Hematopoietic multipotent progenitor cell treated with erythropoietin and hydrocortisone succinate and interleukin-3 and kit ligand, for 17 days (in vitro differentiated cells): ENCODE measurements at places on chromosomes 13 and 19.

GRCh38 chr13:99342723-99343315 is 35.6 kb upstream of the GPR183 start:
- no peak for DNase-seq

GRCh38 chr19:2187159-2187558 is 23.4 kb downstream of the DOT1L start:
- no peak for DNase-seq

- no peak for DNase-seq
These were observed 34.0 kb downstream of the LRCH1 start for GRCh38 chr13:46586751-46587514.

GRCh38 chr13:81393721-81394120 is 1052.8 kb upstream of the SPRY2 start:
- DNase-seq: no peak

GRCh38 chr19:2150794-2151338 is 500 bp downstream of the AP3D1 start:
- DNase-seq: peak; percentile 47

GRCh38 chr13:69168436-69168835 is 939.2 kb upstream of the ATXN8OS start:
- no peak for DNase-seq

GRCh38 chr19:2270157-2270422 is 11.9 kb downstream of the PEAK3 start:
- DNase-seq: peak; percentile 71

- no peak for DNase-seq
These were observed 1.3 kb downstream of the FLT3LG start for GRCh38 chr19:49475191-49475917.

DNA sequence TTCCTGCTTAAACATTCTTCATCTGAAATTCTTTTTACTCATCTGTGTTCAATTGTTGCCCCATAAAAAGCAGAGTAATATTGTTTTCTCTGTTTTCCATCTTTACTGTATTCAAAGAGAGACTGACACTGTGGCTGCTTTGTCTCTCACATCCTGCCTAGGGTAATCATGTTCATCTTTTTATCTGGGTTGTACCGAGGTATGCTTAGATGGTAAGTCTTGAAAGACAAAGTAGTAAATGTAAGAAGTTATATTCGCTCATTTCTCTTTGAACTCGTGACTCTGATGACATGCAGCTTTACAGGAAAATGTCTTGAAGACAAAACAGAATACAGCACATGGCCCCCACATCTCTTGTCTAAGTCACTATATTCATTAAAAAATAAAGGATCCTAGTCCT is 20.0 kb upstream of the CYSLTR2 start:
- no peak for DNase-seq

DNA sequence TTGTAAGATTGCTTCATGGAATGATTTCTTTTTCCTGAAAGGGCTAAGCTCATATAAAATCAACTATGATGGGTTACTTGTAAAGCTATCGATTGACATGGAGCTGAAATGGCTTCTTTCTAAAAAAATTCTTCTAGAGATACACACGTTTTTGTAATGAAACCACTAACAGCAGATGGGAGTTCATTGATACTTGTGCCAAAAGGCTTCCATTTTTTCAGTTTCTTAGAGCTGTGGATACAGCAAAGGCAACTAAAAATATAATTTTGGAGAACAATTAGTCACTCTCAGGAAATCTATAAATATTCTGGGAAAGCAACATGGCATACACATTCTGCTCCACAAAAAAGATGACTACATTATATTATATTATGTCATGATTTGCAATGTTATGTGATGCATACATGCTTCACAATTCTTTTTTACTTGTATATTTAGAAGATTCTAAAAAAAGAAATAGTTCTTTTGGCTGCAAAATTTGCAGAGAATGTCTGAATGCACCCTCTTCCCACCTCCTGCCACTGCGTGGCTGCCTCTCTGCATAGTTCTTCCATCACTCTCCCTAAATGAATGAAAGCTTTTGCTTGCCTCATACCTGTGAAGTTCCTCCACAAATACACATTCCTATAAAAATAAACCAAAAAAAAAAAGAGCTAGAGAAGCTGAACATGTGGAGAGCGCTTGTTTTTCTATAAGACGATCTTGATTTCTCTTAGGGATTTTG is 802.5 kb downstream of the EFNB2 start:
- DNase-seq: no peak

DNA sequence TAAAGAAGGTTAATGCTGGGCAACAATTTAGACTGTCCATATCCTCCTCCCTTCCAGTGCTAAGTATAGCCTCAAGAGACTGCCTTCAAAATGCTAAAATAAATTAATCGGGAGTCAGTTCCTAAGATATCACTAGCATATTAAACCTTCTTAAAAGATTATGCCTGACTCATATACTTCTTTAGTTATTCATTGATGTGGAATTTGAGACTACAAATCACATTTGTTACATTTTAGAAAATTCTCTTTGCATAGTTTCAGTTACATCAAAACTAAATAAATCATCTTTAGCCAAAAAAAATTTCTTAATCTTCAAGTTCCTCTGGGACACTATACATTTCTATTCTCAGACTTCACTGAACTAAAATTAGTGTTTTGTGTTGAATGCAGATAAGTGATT is 769.1 kb downstream of the PCDH9 start:
- DNase-seq: no peak

DNA sequence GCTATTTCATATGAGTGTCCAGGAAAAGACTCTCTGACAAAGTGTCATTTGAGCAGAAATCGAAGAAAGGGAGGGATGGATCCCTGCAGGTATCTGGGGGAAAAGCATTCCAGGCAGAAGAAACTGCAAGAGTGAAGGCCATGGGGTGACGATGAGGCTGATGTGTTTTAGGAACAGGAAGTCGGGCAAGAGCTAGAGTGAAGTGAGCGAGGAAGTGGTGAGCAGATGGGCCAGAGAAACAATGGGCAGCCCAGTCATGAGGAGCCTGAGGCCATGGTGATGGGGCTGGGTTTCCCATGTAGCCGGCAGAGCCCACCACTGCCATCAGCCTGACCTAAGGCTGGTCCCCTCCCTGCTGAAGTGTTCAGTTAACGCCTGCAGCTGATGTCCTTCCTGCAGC is 150.2 kb downstream of the TNFSF13B start:
- no peak for DNase-seq

DNA sequence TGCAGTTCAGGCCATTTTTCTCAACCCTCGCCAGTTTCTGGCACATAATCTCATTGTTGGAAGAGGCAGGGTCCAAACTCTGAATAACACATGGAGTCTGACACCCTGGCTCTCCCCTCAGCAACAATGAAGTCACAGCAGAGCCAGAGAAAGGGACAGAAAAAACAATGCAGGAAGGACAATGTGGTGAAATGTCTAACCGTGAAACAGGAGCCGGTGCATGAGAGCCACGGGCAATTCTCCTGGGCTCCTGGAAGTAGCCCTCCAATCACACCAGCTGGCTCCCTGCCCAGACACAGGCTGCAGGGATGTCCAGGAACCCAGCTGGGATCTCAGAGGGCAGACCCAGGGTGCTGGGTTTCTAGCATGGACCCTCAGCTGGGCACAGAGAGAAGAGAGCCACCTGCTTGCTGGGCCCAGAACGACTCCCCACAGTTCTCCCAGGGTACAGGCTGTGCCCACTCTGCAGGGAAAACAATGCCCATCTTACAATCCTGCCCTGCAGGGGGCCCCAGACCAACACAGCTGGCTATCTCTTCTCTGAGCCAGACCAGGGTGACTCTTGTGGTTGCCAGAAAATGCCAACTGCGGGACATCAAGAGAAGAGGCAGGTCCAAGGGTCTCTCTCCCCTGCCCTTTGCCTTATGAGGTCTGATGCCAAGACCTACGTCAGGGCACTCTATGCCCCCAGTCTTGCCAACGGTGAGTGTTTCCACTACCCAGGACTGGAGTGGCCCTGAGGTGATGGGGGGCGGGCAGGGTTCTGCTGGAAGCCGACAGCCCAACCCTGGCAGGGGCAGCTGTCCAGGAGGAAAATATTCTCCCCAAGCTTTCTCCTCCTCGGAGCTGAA is 64.5 kb downstream of the CEBPG start:
- no peak for DNase-seq

DNA sequence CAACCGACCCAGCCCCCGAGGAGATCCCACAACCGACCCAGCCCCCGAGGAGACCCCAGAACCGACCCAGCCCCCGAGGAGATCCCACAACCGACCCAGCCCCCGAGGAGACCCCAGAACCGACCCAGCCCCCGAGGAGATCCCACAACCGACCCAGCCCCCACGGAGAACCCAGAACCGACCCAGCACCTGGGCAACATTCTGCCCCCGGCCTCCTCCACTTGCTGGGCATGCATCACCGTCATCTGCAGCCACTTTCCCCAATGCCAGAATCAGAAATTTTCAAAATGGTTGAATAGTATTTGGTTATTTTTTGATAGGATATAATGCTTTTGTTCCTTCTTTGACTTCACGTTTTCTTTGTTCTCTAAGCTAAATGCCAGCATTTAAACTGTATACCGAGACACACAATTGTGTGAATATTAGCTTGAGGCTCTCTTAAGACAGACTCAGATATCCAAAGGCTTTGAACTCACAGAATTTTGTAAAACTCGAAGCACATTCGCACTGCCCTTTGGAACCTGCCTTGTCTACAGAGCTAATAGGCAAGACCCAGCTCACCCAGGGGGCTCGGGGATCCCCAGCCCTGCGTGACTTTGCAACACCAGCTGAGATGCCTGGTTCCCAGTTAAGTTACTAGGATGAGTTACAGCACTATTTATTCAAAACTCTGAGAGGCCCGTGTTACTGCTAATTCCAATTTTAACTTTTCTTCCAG is 15.5 kb upstream of the RASA3 start:
- DNase-seq: no peak

GRCh38 chr13:91894316-91894715 is 495.9 kb downstream of the GPC5 start:
- DNase-seq: no peak

GRCh38 chr13:111187960-111188541 is 72.9 kb downstream of the ARHGEF7 start:
- DNase-seq: no peak

- DNase-seq: no peak
These were observed 24.9 kb downstream of the CPAMD8 start for GRCh38 chr19:17001603-17002183.

GRCh38 chr19:35013820-35014754 is 14.0 kb downstream of the GRAMD1A start:
- no peak for DNase-seq

GRCh38 chr13:71054358-71054757 is 812.6 kb downstream of the DACH1 start:
- DNase-seq: no peak

- no peak for DNase-seq
These were observed 1405.0 kb downstream of the OLFM4 start for GRCh38 chr13:54433493-54434206.

DNA sequence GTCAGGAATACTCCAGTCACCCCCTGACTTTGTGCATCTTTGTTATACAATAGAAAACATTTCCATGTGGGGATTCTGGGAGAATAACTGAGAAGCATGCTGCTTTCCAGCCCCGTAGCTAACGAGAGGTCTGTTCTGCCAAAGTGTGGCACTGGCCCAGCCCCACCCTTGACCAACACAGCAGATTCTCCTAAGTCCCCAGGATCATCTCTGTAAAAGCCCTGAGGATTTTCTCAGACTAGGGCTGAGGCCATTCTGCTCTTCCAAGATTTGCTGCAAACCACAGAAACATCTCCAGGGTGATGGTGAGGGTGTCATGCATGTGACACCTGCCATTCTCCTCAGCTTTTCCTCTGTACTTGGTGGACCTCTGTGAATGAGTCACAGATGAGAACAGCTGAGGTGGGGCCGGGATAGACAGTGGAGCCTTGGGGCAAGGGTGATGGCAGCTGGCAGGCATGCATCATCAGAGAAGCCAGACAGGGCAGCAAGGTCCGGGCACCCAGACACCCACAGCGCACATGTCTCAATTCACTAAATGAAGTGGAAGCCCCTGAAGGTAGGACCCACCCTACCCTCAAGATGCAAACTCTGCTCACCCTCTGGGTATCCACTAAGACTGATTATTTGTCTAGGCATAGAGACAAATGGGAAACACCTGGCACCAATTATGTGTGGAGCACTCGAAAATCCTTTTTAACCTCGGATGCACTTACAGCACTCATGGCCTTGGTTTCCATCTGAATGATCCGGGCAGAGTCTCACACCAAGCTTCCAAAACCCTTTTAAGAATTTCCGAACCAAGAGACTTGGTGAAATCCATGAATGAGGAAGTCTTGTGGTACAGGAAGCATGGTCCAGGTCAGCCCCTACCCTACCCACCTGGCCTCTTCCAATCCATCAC is 20.1 kb upstream of the DOCK9 start:
- no peak for DNase-seq

- DNase-seq: no peak
These were observed 16.1 kb upstream of the GALP start for GRCh38 chr19:56159622-56160271.

DNA sequence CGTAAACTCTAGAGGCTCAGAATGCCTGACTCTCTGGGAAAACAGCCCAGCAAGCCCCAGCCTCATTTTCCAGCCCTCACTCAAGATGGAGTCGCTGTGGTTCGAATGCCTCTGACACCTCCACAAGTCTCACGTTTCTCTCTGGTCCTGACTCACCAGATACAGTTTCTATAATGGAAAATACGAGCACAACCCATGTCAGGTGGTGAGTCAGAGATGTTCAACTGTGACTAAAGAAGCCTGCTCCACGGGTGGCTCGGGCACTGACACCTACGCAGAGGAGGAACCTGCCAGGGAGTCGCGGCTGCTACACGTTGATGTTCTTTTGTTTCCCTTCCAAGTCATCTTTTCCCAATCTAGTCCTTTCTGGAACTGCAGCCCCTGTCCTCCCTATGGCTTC is 87.1 kb upstream of the STK24 start:
- DNase-seq: no peak

- DNase-seq: no peak
These were observed 100.2 kb upstream of the MBNL2 start for GRCh38 chr13:97121894-97122293.
